ENCODE measurements at places on chromosomes 5 and 9.

GRCh38 chr9:130299785-130300615 is 34.4 kb downstream of the HMCN2 start:
- DNase-seq = no peak

GRCh38 chr5:142830241-142831008 is 60.2 kb downstream of the ARHGAP26 start:
- no peak for DNase-seq

GRCh38 chr5:5954275-5954598 is 424.1 kb downstream of the MED10 start:
- DNase-seq = no peak

DNA sequence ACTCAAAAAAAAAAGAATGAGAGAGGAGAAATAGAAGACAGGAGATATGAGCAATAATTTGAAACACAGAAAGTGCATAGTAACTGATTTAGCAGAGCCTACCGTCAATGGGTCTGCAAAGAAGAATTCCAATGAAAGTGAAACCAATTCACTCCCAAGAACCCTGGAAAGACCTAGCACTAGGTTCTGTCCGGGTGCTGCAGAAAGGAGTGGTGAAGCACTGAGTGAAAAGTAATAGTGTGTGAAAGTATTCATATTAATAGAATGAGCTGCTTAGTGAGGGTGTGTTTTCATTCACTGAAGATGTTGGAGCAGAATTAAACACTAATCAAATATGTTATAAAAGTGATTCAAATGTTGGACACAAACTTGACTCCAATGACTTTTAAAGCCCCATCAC is 51.3 kb upstream of the SLC30A5 start:
- no peak for DNase-seq

GRCh38 chr5:81631124-81631523 is 119.8 kb downstream of the SSBP2 start:
- no peak for DNase-seq

All from activated CD4-positive, alpha-beta T cell treated with anti-CD3 and anti-CD28 coated beads for 24 hours (primary cell).